Cardiac muscle cell (in vitro differentiated cells and primary cell): ENCODE measurements at places on chromosomes 6 and 20.

GRCh38 chr6:5510331-5511133, 249.2 kb downstream of the FARS2 start:
- no peak for DNase-seq

GRCh38 chr6:125230674-125231073, 71.1 kb downstream of the HDDC2 start:
- DNase-seq = peak; percentile 25

DNA sequence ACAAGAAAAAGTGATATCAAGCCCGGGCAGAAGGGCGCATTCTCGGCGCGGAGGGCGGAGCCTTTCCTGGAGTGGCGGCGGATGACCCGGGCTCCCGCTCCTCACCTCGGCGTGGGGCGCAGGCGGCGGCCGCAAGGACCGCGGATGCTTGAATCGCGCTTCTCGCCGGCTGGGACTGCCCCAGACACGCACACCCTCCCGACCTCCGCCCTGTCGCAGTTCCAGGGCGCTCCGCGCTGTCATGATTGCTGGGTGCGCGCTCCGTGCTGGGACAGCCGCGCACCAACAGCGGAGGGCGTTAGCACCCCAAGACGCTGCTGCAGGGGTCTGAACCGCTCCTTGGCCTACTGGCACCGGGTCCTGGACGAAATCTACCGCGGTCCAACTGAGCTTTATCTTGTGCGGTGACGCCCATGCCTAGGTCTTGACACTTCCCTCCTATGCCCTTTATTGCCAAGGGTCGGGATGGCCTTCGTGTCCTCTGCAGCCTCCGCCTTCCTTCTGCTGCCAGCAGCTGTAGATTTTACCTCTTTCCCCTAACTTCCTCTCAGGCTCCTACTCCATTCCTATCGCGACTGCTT, 43.3 kb downstream of the IRAK1BP1 start:
- DNase-seq = peak; percentile 37

- DNase-seq = no peak
These were observed 627.2 kb downstream of the BCKDHB start for GRCh38 chr6:80733641-80734040.

- DNase-seq = peak; percentile 16
These were observed 68.8 kb downstream of the PRL start for GRCh38 chr6:22227824-22228610.

DNA sequence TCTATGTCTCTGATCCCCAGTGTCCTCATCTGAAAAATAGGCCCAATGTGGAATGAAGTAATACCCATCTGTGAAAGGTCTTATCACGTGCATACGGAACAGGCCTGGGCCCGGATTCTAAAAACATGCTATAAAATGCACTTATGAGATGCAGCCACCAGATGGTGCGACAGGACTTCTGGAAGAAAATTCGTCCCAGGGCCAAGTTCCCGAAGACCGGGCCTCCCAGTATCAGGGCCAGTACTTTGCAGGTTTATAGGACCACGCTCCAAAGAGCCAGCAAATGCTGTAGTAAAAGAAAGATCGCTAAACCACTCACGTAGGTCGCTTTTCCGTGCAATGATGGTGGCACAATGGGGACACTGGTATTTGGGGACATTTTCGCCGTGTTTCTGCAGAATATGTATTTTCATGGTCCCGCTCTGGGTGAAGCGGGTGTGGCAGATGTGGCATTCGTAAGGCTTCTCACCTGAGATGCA, 10.6 kb downstream of the CTCFL start:
- DNase-seq = peak; percentile 84

- DNase-seq = no peak
These were observed 211.5 kb downstream of the GRM1 start for GRCh38 chr6:146240322-146240721.
